ENCODE measurements at places on chromosomes 6 and 20.

DNA sequence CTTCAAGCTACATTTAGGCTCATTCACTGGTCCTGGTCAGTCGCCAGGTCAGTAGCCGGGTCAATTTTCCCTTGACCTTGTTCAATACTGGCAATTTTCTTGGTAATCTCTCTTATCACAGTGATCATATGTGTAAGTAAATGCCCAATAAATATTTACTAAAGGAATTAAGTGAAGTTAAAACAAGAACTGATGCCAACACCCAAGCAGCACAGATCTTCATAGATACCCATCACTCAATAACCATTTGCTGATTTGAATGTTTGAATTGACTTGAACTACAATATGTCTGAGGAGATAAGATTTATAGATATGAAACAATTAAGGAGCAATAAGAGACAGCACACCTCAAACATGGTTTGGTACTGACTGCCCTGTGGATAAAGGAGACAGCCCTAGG is 100.8 kb upstream of the PREP start:
- no peak for DNase-seq

GRCh38 chr6:5457041-5457440 is 195.7 kb downstream of the FARS2 start:
- DNase-seq = peak; percentile 13

GRCh38 chr6:101458826-101459225 is 65.3 kb downstream of the GRIK2 start:
- no peak for DNase-seq

- DNase-seq = no peak
These were observed 15.4 kb downstream of the MDFI start for GRCh38 chr6:41653691-41654090.

- DNase-seq = no peak
These were observed 17.5 kb upstream of the NFATC2 start for GRCh38 chr20:51560042-51560441.

GRCh38 chr6:71080133-71080532 is 123.3 kb upstream of the B3GAT2 start:
- no peak for DNase-seq

GRCh38 chr20:34544109-34544796 is 14.3 kb upstream of the MAP1LC3A start:
- no peak for DNase-seq

- DNase-seq = no peak
These were observed 4.8 kb upstream of the SMIM28 start for GRCh38 chr6:138372711-138373463.

DNA sequence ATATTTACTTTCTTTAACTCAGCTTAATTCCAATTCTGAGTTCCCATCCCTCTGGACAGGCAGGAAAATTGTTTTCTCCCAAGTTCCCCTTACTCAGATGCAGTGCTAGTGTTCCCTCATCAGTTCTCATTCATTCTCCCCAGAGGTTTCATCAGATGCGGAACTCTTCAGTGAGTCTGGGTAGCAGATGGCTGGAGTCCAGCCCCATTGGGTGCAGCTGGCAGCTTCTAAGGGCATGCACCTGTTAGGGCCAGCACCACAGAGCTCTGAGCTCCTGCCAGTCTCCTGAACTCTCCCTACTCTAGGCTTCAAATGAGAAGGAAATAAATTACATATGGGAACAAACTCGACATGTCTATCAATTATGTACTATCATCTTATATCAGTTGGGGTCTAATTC is 76.6 kb downstream of the SOD2 start:
- no peak for DNase-seq

- DNase-seq = peak; percentile 75
These were observed 35.6 kb upstream of the SLCO4A1 start for GRCh38 chr20:62606551-62607201.

GRCh38 chr6:26594730-26595632 is 1.8 kb upstream of the ABT1 start:
- peak; percentile 63 for DNase-seq

DNA sequence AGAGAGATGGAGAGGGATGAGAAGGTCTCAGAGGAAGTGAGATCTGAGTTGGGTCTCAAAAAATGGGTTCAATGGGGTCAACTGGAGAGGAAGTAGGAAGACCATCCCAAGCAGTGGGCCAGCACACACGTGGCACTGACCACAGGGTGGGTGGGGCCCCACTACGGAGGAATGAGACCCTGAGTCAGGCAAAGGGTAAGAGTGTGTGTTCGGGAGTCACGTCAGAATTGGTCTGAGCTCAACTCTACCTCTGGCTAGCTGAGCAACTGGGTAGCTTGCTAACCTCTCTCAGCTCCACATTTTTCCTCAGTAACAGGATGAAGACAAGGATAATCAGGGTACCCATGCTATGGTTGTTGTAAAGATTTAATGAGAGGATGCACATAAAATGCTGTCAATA is 79.0 kb downstream of the TRERF1 start:
- DNase-seq = no peak

- DNase-seq = no peak
These were observed 79.1 kb downstream of the FKBP5 start for GRCh38 chr6:35609588-35609987.

DNA sequence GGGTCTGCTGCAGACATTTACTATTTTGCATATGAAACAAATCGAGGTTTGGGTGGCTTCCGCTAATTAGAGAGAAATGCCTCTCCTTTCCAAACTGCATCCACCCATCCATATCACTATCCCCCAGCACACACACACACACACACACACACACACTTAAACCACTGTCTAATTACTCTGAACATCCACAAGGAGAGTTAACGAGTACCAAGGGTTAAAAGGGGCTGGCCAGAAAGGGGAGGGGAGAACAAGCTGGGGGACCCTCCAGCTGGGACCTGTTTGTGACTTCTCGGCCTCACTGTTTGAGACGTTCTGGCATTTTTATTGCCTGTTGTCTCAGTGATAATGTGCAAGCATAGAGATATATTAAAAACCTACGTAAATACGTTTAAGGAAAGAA is 261.2 kb downstream of the FOXC1 start:
- no peak for DNase-seq

DNA sequence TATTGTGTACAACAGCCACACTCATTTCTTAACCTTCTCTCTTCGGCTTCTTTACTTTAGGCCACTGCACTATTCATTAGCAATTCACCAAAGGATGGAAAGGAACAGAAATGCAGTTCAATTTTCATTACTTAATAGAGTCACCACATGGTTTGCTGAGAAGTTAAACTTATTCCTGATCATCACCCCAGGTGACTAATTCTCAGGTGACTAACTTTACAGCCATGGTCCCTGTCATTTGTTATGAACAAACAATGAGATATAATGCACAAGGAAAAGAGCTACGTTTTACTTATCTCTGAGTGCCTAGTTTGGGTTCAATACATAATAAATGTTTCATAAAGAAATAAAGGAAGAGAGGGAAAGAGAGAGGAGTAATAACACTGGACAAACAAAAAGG is 45.8 kb upstream of the DST start:
- no peak for DNase-seq

GRCh38 chr6:135475292-135475886 is 22.2 kb downstream of the AHI1 start:
- DNase-seq = no peak

- DNase-seq = no peak
These were observed 58.3 kb upstream of the HFE start for GRCh38 chr6:26028746-26029569.

GRCh38 chr6:24419526-24419925 is 16.8 kb downstream of the MRS2 start:
- DNase-seq = no peak

GRCh38 chr20:1324598-1325172 is 4.3 kb downstream of the SDCBP2 start:
- no peak for DNase-seq

- DNase-seq = peak; percentile 71
These were observed 36.9 kb upstream of the CD2AP start for GRCh38 chr6:47440719-47441118.

DNA sequence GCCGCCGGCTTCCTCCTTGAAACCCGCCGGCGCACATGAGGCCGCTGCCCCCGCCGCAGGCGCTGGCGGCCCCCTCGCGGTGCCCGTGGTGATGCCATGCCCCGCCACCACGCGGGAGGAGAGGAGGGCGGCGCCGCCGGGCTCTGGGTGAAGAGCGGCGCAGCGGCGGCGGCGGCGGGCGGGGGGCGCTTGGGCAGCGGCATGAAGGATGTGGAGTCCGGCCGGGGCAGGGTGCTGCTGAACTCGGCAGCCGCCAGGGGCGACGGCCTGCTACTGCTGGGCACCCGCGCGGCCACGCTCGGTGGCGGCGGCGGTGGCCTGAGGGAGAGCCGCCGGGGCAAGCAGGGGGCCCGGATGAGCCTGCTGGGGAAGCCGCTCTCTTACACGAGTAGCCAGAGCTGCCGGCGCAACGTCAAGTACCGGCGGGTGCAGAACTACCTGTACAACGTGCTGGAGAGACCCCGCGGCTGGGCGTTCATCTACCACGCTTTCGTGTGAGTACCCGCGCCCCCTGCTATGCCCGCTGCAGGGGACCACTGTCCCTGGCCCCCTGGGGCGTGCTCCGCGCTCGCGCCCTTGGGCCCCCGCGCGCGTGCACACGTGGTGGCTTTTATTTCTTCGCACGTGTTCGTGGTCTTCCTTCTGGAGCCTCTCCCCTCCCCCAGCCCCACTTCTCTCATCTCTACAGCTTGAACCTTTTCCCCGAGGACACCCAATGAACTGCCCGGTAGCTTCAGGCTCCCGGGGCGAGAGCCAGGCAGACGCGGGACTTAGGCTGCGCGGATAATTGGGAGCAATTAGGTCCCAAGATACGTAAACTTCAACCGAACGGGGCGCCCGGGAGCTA is 453 bp downstream of the KCNQ5 start:
- DNase-seq = peak; percentile 81

DNA sequence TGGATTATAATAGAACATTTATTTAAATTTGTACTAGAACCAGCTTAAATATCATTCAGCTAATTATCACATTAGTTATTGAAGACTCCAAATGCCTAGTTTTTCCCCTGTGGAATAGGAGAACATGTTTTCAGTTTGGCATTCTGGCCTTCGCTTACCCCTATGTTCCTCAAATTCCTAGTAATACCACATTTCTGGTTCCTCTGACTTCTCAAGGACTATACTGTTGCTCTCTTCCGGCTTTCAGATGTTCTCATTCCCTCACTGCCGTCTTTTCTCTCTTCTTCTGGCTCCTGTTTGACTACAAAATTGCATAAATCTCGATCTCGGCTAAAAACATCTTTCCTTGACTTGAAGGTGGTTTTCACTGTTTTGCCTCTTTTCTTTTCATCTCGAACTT is 71.8 kb upstream of the KHDRBS2 start:
- no peak for DNase-seq

DNA sequence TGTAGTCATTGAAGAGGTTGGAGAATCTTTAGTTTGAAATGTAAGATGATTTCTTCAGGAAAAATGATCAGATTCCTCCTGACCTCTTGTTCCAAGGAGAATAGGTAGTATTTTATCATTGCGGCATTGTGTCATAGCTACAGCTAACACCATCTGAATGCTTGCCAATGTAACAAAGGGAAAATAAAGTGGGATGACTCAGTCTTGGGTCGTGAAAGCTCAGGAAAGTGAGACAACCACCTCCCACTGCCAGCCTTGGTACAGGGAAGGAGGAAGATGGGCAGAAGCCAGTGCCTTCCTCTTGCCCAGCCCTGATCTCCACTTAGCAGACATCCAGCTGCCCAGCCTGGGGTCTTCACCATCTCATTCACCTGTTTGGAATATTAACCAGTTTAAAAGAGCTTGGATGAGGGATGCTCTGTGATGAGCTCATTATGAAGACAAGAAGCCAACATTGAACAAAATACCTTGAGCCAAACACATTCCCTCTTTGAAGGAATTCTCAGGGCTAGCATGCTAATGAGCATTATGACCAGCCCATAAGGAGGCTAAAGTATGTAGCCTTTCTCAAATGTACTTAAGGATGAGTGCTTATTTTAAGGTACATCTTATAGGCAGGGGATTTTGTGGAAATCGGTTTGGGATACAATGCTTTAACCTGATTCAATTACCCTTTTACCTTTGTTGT is 40.0 kb upstream of the APCDD1L start:
- no peak for DNase-seq

DNA sequence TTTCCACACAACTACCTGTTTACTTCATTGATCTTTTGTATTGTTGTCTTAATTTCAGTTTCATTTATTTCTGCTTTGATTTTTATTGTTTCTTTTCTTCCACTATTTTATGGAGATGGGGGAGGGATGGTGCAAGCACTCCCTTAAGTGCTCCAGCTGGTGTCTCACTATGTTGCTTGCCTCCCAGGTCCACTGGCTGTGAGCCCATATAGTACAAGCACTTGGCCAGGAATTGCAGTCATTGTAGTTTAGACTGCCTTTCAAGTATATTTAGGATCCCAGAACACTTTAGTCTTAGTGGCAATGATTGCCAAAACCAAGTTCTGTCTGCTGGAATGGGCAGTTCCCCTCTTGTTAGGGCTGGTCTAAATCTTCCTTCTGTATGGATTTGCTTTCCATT is 34.9 kb upstream of the MAN1A1 start:
- no peak for DNase-seq

- no peak for DNase-seq
These were observed 1.7 kb downstream of the TMEM151B start for GRCh38 chr6:44271914-44272313.

- DNase-seq = no peak
These were observed 5.7 kb downstream of the CDC40 start for GRCh38 chr6:110185879-110186278.

DNA sequence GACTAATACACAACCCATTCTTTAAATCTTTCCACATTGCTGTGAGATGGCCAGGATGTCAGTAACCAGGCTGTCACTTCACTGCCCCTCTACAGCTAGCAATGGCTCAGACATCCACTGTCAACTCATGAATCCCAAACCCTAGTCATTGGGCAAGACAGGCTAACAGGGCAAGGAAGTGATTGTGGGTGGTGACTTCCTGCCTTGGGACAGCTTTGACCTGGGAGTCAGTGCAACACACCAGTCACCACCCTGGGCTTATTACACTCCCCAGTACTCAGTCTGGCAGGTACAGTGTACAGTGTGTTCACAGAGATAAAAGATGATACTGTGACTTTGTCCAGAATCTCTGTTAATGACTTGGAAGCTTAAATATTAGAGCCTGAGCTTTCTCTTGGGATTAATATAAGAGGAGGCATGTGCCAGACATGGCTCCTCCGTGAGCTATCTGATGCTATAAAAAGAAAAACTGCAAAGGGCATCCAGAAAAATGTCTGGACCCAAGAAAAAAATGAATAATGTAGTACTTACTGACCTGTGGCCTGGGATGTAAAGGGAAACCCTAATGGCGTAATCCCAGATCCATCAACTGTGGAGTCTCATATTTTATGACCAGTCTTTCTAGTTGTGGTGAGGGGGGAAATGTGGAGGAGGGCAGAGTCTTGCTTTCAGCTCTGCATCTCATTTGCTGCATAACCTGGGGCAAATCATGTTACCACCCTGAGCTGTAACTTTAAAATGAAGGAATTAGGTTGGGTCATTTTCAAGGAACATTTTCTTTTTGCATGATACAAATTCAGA is 244.4 kb downstream of the SLC24A3 start:
- no peak for DNase-seq

GRCh38 chr20:19765913-19766312 is 7.9 kb downstream of the RIN2 start:
- DNase-seq = no peak
